ENCODE measurements at places on chromosomes 12 and 14. TPM values are rescaled to one million over a fixed set of nuclear protein-coding genes. Genes with fewer than 3 reads are reported as not detected.

The SPX gene
- 6.3 TPM for total RNA-seq

The BCL11B gene
- total RNA-seq, result 2.9 TPM

The FGF6 gene
- not detected for total RNA-seq

The KLHL33 gene
- not detected for total RNA-seq

The RILPL1 gene
- total RNA-seq, result 8.6 TPM

The DHH gene
- not detected for total RNA-seq

The SSTR1 gene
- total RNA-seq, result not detected

The SRRM4 gene
- not detected for total RNA-seq

The CYP27B1 gene
- 3.9 TPM for total RNA-seq

The BORCS5 gene
- total RNA-seq, result 7.9 TPM

The CLSTN3 gene
- 9.2 TPM for total RNA-seq

The POTEM gene
- not detected for total RNA-seq

The TEX52 gene
- not detected for total RNA-seq

The INHBC gene
- total RNA-seq, result not detected

The RPS6KA5 gene
- 2.9 TPM for total RNA-seq

DNA sequence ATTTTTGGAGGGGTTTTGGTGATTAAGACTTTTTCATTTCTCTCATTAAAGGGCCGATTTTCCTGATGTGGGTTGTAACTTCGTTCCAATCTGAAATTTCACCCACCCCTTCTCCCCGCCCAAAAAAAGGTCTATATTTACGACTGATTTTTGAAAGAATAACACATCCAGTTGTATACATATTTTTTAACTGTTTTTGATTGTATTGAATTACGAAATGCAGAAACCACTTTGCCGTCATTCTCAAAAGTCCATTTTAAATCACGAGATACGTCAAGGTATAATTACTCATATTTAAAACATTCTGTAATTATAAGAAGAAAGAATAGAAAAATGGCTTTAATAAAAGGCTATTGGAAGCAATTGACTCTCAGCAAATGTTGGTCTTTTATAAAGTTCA is 520.7 kb downstream of the MED13L start:
- DNase-seq, result no peak

GRCh38 chr14:95340201-95340697 is 20.5 kb upstream of the CLMN start:
- DNase-seq, result peak; percentile 48

DNA sequence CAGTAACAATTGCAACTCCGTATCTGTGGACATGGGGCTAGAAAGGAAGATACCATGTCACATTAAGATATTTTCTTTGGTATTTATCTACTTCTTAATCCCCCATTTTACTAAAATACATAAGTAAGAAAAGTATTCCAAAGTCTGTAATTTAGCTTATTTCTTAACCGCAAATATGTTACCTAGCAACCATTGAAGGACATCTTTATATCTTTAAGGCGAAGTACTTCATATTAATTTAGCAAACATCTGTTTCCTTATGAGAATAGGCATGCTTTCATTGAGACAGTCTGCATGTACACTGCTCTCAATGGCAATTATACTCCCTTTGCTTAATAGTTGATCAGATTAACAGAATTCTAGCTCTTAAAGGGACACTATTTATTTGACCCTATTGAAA is 88.8 kb downstream of the NAV3 start:
- no peak for DNase-seq

DNA sequence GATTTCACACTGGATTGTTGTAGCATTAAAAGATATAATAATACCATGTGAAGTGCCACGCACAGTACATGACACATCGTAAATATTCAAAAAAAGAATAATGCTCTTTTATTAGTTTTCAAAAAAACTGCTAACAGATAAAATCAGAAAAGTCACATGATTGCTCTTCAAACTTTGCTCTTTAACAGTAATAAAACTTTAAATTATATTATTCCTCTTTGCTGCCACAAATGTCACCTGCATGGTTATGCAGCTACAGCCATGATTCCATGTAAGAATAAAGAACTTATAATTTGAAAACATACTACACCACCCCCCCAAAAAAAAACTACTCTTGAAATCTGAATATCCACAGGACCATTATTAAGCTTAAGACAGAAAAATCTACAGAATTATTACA is 90.0 kb downstream of the SLC2A13 start:
- DNase-seq, result no peak

- DNase-seq, result no peak
Measured at GRCh38 chr12:67890726-67891258, 98.5 kb upstream of the IFNG-AS1 start.

DNA sequence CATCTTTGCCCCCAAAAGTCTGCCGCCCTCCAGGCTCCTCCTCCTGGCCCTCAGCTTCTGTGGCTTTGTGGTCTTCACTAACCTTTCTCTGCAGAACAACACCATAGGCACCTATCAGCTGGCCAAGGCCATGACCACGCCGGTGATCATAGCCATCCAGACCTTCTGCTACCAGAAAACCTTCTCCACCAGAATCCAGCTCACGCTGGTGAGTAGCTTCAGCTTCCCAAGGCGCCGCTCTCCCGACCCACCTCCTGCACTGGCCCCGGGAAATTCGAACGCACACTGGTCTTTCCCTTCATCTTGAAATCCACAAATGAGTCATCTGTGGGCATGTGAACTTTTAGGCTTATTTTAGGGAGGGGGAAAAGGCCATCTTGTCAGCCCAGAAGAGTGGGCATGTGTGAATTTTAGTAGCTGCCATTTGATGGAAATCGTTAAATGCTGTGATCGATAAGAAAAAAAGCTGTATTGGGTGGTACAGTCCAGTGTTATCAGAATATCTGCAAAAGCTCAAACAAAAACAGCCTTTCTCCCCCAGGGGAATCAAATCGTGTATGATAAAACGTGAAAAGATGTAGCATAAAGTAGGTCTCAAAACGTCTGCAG is 700 bp downstream of the SLC35E3 start:
- peak; percentile 73 for DNase-seq

DNA sequence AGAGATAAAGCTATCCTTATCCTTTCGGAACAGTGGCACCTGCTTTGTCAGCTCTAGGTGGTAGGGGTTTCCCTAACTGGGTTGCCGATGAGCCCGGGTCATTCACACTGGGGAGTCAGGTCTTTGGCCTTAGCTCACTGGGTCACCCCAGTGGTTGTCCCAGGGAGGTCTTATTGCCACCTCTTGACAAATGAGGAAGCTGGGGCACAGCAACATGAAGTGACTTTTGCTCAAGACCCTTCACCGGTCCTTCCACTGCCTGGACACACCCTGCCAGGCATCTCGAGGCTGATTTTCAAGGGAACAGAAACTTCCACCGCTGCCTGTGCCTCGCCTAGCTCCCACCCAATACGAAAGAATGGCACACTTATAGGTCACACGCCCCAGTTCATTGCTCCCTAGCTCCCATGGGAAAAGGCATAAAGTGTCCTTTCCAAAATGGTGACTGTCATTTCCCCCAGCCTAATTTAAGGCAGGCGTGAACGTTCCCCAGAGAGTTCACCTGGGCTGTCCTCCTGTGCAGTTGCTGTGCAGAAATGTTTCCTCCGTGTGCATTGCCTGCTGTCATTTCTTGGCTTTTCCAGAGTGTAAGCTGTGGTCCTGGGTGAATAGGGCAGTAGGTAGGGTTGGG is 156.1 kb upstream of the CCND2 start:
- no peak for DNase-seq

GRCh38 chr12:15005064-15005463 is 32.2 kb downstream of the PDE6H start:
- no peak for DNase-seq

DNA sequence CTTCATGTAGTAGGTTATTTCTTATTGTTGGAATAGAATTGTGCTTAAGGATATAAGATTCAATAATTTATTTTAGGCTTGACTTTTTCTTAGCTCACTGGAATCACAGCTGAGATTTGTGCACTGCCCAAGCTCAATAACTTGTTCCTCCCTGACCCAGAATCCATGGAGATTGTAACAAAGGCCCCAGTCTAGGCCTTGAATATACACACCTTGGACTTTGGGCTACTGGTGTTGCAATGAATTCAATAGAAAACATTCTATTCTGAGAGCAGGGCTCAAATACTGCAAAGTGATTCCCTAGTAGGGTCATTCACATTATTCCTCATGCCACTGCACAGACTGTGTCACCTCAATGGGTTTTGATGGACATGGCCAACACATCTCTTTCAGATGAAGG is 352.4 kb downstream of the GALC start:
- DNase-seq, result no peak

DNA sequence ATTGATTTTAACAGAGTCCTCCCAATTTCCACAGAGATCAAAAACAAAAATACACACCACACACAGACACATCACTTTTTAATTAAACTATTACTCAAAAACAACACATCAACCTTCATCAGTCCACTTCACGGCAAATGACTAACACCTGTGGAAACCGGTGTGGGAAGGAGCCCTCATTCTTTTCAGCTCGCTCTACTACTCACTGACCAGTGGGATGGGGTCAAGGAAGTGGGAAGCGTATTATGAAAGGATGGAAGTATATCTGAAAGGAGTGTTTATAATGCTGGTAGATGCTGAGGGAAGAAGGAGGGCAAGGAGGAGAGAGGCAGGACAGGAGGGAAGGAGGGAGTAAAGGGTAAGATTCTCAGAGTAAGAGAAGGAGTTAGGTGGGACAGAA is 156.5 kb downstream of the EPS8 start:
- DNase-seq, result no peak

DNA sequence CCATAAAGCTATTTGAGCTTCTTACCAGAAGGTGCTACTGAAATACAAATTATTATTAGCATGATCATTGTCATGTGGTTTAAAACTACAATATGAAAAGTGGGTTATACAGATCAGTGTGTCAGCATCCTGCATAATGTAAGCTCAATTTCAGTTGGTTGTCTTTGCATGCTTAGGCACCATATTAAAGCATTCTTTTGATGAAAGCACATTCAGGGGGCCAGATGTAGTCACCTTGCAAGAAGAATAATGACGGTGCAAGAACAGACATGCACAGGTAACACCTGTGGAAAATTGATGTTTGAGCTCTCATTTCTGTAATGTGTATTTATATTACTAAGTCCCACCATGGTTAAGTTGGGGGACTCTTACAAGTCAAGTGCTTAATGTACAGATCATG is 123.9 kb downstream of the PAX9 start:
- peak; percentile 53 for DNase-seq

DNA sequence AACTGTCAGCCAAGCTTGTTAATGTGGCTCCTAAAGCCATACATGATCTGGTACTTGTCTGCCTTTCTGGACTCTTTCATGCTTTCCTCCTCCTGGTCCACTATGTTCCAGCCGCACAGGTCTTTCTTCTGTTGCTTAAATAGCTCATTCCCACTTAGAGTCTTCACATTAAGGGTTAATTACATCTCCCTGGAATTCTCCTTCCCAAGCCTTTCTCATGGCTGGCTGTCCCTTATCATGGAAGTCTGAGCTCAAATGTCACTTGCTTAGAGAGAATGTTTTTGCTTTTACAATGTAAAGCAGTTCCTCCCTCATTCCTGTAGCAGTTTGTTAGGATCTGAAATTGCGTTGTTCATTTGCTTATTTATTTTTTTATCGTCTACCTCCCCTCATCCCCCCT is 199.6 kb downstream of the TRHDE start:
- DNase-seq, result no peak

- DNase-seq, result peak; percentile 59
Measured at GRCh38 chr12:93098077-93098476, 169.0 kb upstream of the EEA1 start.

DNA sequence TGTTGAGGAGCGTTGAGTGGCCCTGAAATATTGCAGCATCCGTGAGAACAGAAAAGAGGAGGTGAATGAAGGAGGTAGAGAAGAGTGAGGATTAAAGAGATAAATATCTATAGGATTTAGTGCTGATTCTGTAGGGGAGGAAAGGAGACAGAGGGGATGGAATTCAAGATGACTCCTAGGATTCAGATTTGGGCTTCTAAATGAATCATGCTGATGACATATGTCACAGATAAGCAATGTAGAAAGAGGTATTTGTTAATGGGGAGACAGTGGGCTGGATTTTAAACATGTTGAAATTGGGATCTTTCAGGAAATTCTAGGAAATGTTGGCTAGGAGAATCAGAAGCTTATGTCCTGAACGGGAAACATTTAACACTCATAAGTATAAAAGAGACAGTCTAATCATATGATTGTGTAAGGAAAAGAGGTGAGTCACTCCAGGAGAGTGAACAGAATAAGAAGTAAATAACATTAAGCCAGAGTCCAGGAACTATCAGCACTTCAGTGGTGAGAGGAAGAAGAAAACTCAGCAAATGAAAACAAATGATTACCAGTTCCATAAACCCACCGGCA is 58.1 kb upstream of the DIO2 start:
- DNase-seq, result peak; percentile 40

GRCh38 chr14:76936483-76936882 is 92.0 kb downstream of the IRF2BPL start:
- no peak for DNase-seq

DNA sequence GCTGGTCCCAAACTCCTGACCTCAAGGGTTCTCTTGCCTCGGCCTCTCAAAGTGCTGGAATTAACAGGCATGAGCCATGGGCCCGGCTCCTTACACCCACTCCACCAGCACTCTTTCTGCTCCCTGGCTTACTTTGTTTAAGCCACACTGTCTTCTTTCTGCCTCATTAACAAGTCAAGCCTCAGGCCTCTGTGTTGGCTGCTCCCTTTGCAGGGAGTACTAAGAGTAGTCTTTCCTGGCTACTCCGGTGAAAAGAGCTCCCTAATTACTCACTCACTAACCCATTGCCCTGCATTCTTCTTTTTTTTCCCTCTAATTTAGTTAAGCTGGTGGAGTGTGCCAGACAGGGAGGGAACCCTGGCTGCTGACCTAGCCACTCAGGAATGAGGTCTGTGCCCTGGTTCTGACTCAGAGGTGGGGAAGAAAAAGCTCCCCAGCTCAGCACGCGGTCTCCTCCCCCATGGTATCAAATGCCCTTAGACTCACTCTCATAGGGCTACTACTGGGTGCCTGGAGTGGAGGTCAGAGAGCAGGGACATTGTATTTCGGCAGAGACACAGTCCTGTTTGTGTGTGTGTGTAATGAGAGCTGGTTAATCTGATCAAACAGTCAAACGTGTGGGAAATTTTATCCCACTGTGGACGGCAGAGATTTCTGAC is 19.8 kb downstream of the GALNT6 start:
- DNase-seq, result peak; percentile 97

GRCh38 chr12:113766879-113767878 is 198.9 kb downstream of the RBM19 start:
- peak; percentile 65 for DNase-seq

GRCh38 chr14:21846227-21846885 is 172.7 kb upstream of the OR4E1 start:
- DNase-seq, result no peak

GRCh38 chr12:47894068-47894467 is 10.7 kb downstream of the VDR start:
- no peak for DNase-seq

DNA sequence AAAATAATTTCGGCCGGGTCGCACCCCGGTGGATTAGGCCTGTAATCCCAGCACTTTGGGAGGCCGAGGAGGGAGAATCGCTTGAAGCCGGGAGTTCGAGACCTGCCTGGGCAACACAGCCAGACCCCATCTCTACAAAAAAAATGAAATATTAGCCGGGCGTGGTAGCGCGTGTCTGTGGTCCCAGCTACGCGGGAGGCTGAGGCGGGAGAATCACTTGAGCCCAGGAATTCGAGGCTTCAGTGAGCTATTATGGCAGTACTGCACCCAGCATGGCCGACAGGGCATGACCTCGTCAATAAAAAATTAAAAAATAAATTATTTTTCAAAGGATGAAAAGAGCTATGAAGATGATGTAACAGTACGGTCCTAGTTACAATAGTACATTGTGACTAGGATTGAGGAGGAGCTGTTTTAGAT is 523 bp downstream of the GTF2H3 start:
- no peak for DNase-seq

Data from bronchial epithelial cell (primary cell).